ENCODE measurements at places on chromosomes 2 and 18. TPM values are rescaled to one million over a fixed set of nuclear protein-coding genes. Genes with fewer than 3 reads are reported as not detected.
A peak's percentile ranks its signal among the peaks of the same experiment; 100 is the strongest.

The SERPINB3 gene
- not detected for total RNA-seq

The SH2D6 gene
- total RNA-seq, result not detected

The ABCG8 gene
- not detected for total RNA-seq

- H3K4me3 ChIP-seq, result no peak overlapping the region
- H3K27me3 ChIP-seq, result no peaks in the 10 kb centered on the region
- no peak for DNase-seq
- no peak overlapping the region for H3K27ac ChIP-seq
- H3K36me3 ChIP-seq, result no peaks in the 10 kb centered on the region
- H3K4me1 ChIP-seq, result no peaks in the 10 kb centered on the region
Observed at GRCh38 chr2:168097431-168097830, 150.0 kb downstream of the STK39 start.

GRCh38 chr2:19786408-19787058 is 115.2 kb downstream of the TTC32 start:
- DNase-seq, result no peak
- H3K4me1 ChIP-seq, result no peaks in the 10 kb centered on the region
- no peaks in the 10 kb centered on the region for H3K36me3 ChIP-seq

GRCh38 chr2:205759257-205759656 is 77.0 kb downstream of the NRP2 start:
- H3K27me3 ChIP-seq, result no peaks in the 10 kb centered on the region
- H3K4me3 ChIP-seq, result no peak overlapping the region
- H3K36me3 ChIP-seq, result peaks cover 3% of the 10 kb centered on the region

- H3K36me3 ChIP-seq, result no peaks in the 10 kb centered on the region
- H3K27me3 ChIP-seq, result no peaks in the 10 kb centered on the region
- no peak overlapping the region for H3K27ac ChIP-seq
- no peaks in the 10 kb centered on the region for H3K4me1 ChIP-seq
- H3K4me3 ChIP-seq, result no peak overlapping the region
- peak; percentile 30 for DNase-seq
Observed at GRCh38 chr2:21715887-21716286, 592.1 kb downstream of the TDRD15 start.

DNA sequence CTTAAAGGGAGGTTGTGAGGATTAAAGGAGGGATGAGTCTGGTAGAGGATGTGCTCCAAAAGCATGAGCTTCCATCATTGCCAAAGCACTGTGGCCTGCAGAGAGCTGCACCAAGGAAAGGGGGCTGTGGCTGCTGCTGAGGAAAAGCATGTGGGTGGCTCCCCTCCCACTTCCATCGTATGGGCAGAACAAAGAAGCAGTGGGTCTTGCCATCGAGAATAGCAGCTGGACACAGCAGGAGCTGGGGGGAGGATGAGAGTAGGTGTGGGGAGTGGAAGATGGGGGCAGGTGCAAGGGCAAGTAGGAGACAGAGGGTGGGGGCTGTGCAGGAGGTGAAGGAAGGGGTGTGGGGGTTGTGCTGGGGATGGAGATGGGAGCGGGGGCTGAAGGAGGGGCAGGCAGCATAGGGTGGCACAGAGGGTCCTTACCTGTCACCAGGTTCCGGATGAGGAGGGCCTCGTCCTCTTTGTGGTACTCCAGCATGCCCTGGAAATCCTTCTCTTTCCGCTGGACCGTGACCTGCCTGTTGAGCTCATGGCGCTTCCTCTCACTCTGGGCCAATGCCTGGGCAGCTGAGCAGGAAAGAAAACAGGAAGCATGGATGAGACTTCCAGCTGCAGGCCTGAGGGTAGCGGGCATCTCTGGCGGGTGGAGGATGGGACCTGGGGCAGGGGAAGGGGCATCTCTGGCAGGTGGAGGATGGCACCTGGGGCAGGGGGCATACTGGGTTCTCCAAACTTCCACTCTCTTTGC is 33.6 kb upstream of the ACAA2 start:
- no peaks in the 10 kb centered on the region for H3K36me3 ChIP-seq
- no peak for DNase-seq
- H3K4me1 ChIP-seq, result peaks cover 5% of the 10 kb centered on the region
- no peak overlapping the region for H3K4me3 ChIP-seq

- no peaks in the 10 kb centered on the region for H3K27me3 ChIP-seq
- H3K4me1 ChIP-seq, result no peaks in the 10 kb centered on the region
- no peak overlapping the region for H3K27ac ChIP-seq
Observed at GRCh38 chr18:78740876-78741275, 238.7 kb upstream of the SALL3 start.

GRCh38 chr2:173001664-173002604 is 73.7 kb upstream of the MAP3K20 start:
- H3K4me1 ChIP-seq, result peaks cover 7% of the 10 kb centered on the region
- H3K4me3 ChIP-seq, result no peak overlapping the region
- H3K27me3 ChIP-seq, result no peaks in the 10 kb centered on the region
- no peak overlapping the region for H3K27ac ChIP-seq
- DNase-seq, result no peak

Measured in heart left ventricle (tissue), 16 donors.